Esophagus mucosa (tissue), 1 donor: ENCODE measurements at places on chromosomes 6 and 20. TPM values are rescaled to one million over a fixed set of nuclear protein-coding genes. Genes with fewer than 3 reads are reported as not detected.

GRCh38 chr6:106799031-106799894 is 169.9 kb downstream of the QRSL1 start:
- ATAC-seq, result peak; percentile 74

HEY2 gene
- total RNA-seq, result 1.6 TPM

GRCh38 chr6:37713529-37714119 is 15.9 kb upstream of the MDGA1 start:
- peak; percentile 67 for ATAC-seq

ATRN gene
- total RNA-seq, result 14.7 TPM

MCHR2 gene
- total RNA-seq, result not detected

DNA sequence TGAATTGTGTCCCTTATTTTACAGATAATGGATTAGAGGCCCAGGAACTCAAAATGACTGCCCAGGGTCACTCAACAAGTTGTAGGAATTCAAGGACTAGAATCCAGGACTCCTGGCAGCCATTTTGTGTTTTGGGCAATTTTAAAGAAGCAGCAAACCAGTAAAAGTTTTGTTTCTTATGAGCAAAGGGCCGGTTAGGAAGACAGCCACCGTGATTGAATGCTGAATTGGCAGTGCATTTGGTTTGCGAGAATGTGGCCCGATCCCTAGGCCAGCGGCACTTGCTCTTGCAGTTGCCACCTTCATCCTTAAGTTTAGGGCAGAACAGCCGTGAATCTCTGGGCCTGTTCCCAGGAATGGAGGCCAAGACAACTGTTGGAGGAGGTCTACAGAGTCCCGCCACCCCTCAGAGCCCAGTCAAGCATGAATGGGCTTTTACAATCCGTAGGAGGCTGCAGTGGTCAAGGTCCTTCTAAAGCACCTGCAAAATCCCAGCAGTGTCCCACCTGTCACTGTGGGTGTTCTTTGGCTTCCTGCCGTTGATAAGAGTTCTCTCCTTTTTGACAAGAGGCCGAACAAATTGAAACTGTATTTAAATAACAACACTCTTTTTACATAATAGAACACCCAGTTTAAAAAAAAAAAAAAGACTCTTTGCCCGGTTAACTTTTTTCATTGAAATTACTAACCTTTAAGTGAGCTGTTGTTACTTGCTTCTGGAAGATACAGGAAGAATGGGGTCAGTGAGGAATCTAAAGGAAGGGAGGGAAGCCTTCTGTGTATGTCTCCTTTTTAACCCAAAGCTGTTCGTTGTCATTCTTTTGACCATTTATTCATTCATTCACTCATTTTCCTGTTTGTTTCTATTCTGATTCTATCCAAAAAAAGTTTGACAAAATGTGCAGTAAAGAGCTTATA is 68.7 kb downstream of the PHACTR2 start:
- no peak for ATAC-seq

DNA sequence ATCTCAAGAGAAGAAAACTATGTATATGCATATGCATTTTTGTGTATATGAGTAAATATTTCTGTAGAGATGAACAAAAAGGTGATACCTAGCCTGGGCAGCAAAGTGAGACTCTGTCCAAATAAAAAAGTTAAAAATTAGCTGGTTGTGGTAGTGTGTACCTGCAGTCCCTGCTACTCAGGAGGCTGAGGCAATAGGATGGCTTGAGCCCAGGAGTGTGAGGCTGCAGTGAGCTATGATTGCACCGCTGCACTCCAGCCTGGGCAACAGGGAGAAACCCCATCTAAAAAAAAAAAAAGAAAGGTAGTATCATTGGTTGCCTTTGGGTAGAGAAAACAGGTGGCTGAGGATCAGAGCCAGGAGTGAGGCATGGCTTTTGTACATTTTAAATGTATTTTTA is 50.9 kb downstream of the KLHL31 start:
- no peak for ATAC-seq

GRCh38 chr6:137349856-137350830 is 131.0 kb upstream of the IFNGR1 start:
- ATAC-seq, result no peak

FAM162B gene
- total RNA-seq, result 0.92 TPM

IL20RA gene
- 13.3 TPM for total RNA-seq

DNA sequence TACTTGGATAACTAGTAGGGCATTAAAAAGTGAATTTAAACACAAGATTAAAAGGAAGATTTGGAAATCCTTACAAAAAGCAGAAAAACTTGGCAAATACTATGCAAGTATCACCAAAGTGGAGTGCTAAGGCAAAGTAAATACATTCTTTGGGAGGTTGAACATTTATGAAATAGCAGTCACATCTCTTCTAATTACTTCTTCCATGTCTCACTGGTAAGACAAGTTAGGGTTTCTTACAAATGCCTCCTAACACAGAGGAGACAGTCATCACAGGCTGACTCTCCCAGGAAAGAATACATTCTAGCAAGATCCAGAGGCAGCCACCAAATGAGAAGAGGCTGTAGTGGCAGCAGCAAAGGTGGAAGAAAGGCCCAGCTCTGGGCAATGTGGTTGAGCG is 298.2 kb downstream of the BTBD9 start:
- ATAC-seq, result no peak

- ATAC-seq, result no peak
These were observed 4.2 kb downstream of the GPR31 start for GRCh38 chr6:167153521-167153959.

GRCh38 chr6:152651986-152652385 is 14.8 kb upstream of the SYNE1 start:
- ATAC-seq, result no peak

- ATAC-seq, result no peak
These were observed 87.8 kb upstream of the ARMC2 start for GRCh38 chr6:108760126-108761050.

DNA sequence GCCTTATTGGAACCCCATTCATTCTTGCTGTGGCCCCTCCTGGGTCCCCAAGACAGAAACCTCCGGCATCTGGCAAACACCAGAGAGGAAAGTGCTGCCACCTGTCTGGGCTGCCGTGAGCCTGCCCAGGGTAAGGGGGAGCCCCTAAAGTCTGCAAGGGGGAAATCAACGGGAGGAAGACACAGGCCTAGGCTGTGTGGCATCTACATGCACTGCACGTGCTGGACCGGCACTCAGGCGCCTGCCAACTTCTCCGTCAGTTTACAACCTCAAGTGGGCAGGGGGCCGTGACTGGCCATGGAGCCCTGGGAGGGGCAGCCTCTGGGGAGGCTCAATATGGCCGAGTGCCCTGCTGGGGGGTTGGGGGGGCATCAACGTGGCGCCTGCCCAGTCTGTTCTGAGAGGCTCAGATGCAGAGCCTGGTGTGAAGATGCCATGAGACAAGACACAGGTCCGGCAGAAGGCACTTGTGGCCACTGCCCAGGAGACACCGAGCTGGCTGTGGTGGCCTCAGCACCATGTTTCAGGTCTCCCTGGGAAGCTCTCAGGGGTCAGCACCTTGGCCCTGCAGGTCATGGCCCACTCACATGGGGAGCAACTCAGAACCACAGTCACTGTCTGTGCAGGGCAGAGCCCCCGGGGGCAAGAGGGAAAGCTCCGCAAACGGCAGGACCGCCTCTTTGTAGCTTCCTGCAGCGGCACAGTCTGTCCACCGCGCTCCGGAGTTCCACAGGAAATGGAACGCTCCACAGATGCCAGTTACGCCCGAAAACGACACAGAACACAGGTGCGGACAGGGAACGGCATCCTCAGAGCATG is 8.4 kb downstream of the UCKL1 start:
- ATAC-seq, result no peak

DNA sequence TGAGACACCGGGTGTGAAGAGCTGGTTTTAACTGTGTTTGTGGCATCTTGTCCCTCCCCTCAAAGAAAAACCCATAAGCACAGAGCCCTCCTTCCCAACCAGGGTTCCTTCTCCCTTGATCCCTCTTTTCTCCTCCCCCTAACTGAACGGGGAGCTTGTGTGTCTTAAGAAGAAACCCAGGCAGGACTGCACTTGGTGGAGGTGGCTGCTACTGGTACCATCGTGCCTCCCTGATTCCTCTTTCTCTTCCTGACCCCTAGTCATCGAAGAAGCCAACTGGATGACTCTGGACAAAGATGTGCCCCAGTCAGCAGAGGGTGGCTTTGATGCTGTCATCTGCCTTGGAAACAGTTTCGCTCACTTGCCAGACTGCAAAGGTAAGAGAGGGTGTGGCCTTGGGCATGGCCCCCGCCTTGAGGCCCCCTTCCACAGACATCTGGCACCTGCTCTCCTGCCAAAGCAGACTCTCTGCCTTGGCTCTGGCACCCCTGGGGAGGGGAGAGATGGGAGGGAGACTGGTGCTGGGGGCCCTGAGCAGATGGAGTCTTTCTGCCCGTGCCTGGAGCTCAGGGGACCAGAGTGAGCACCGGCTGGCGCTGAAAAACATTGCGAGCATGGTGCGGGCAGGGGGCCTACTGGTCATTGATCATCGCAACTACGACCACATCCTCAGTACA is 2.1 kb downstream of the GNMT start:
- ATAC-seq, result no peak

DNA sequence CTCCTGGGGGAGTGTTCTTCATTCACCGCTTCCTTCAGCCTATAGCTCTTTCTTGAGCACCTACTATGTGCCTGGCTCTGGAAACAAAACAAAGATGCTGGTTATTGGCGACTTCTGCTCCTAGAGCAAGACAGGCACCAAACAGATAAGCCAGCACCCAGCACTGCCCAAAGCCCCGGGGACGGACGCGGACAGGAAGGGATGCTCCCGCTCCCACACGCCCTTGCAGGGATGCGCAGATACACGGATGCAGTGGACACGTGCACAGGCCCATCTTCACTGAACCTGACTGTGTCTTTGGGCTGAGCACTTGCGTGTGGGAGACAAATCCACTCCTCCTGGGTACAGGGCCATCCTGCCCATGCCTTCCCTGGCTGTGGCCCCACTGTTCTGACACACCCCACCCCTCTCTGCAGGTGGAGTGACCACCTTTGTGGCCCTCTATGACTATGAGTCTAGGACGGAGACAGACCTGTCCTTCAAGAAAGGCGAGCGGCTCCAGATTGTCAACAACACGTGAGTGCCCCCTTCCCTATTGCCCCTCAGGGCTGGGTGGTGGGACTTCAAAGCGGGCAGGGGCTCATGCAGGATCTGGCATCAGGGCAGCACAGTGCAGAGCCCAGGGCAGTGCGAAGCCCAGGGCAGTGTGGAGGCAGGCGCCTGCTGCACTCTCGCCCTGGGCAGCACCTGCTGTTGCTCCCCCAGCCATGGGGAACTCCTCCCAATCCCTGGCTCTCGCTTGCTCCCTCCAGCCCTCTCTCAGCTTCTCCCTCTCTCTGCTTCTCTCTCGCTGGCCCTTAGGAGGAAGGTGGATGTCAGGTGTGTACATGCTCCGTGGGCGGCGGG is 39.9 kb downstream of the SRC start:
- ATAC-seq, result no peak

DNA sequence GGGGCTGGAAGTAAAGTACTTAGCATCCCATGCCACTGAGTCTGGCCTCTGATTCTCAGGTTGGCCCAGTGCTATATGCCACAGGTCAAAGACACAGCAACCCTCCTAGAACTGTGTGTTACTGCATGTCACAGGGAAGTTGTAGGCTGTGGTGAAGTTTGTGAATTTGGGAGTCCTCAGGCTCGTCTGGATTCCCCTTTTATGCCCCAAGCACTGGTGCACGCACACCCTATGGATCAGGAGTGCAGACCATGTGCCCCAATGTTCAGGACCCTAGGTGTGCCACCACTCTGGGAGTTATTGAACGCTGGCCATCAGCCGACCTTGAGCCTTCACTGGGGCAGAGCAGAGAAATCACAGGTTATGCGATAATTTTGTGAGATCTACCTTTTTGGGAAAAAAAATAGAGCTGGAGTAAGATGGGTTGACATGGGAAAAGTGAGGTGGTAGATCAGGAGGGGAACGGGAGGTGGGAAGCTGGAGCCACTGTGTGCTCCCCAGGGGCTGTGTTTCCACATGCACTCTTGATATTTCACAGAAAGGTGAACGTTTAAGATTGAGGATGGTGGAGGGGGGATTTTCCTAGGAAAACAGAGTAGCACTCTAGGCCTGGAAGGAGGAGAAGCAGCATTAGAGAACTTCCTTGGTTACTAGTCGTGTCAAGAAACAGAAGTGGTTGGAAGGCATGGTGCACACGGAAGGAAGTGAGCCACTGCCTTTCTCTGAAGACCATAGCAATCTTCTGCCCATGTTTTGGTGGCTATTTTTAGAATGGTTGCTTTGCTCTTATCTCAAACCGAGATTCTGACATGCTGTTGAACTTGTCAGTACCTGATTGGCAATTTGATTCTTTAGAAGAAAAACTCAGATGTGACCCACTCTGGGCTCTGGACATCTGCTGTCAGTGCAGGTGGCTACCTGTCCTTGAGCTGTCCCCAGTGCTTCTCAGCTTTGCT is 44.1 kb downstream of the DUSP22 start:
- peak; percentile 17 for ATAC-seq

- no peak for ATAC-seq
These were observed 5.4 kb downstream of the IFNGR1 start for GRCh38 chr6:137213813-137214212.

DNA sequence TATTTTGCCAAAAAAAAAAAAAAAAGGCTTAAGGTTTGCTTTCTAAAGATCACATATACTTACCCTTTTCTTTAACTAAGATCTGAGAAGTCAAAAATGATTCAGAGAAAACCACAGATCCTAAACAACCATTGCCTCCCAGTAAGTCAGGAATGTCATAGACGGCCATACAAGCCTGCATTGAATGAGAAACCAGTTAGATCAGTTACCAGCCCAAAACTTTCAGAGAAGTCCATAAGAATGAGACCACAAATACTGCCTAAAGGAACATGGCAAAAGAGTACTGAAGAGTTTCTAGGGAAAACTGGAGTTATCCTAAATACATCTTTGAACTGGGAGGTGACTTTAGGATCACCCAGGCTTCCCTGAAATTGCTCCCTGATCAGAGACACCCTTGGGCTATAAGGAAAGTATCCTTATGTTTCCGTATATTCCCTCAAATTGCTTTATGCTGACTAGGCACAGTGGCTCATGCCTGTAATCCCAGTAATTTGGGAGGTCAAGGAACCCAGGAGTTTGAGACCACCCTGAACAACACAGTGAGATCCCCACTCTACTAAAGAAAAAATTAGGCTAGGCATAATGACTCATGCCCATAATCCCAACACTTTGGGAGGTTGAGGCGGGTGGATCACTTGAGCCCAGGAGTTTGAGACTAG is 79.4 kb upstream of the SLC4A11 start:
- ATAC-seq, result no peak

- no peak for ATAC-seq
These were observed 14.3 kb upstream of the RAB5IF start for GRCh38 chr20:36591281-36591680.

GRCh38 chr6:113361014-113361645 is 496.0 kb upstream of the MARCKS start:
- no peak for ATAC-seq

GRCh38 chr20:38242848-38243708 is 17.5 kb downstream of the KIAA1755 start:
- no peak for ATAC-seq

GRCh38 chr6:170251776-170252571 is 38.9 kb downstream of the DLL1 start:
- no peak for ATAC-seq

DLL1 gene
- total RNA-seq, result 10.4 TPM

DNA sequence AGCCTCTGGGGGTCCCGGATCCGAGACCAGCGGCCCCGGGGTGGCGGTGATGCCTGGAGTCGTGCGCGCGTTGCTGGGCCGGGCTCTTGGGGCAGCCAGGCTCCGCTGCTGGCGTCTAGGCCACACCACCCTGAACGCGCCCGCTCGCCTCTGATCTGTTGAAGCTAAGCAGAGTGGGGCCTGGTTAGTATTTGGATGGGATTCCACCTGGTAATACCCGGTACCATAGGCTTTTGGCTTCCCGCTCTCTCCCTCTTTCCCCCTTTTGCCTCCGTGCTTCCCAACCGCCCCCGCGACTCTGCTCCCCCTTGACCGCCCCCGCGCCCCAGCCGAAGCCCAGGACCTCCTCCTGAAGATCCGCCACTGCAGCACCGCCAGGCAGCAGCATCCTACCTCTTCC is 1383.5 kb upstream of the DEFB115 start:
- ATAC-seq, result no peak
